ENCODE measurements at places on chromosomes 6 and 20.

- no peak for DNase-seq
These were observed 1.0 kb downstream of the RALGAPA2 start for GRCh38 chr20:20711413-20711812.

DNA sequence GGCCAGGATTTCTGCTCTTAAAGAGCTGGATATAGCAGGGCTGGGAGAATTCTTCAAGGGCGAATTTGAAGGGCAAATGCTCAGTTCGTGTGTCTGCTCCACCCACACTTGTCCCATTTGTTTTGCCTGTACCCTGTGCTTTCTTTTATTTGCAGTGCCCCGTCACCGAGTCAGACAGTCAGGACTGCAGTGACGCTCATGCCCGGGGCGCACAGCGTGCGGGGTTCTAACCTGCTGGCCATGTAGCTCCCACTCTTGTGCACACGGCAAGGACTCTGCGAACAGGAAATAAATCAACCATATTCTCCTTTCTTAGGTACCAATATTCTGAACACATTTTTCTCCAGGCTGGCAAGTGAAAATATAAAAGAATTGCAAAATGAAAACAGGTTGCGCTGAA lies 17.7 kb downstream of the LYRM4 start:
- no peak for DNase-seq

DNA sequence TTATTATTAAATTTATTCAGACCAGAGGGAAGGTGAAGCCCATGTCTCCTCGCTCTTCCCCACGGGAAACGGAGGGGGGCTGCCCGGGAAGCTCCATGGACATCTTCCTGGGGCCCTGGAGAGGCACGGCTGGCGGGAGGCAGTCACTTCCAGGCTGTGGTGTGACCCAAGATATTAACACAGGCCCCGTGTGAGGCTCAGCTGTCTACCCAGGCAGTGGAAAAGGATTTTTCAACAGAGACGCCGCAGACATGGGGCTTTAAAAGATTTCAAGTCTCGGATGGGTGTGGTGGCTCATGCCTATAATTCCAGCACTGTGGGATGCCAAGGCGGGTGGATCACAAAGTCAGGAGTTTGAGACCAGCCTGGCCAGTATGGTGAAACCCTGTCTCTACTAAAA lies 117.9 kb downstream of the ERMARD start:
- DNase-seq: no peak

DNA sequence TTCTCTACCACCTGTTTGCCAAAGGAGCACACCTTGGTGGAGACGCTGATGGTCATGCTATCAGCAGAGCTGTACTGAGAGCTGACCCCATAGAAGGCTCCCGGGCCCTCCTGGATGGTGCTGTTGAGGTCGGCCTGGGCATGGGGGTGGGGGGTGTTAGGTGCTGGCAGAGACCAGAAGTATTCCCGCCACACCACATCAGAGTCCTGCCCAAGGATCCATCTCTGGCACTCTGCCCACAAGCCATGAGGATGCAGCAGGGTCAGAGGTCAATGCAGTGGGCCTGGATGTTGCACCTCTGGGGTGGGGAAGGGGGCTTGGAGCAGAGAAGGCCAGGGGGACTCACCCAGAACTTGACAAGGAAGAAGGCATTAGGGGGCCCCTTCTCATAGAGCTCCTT lies 7.4 kb downstream of the RPL10A start:
- DNase-seq: no peak

DNA sequence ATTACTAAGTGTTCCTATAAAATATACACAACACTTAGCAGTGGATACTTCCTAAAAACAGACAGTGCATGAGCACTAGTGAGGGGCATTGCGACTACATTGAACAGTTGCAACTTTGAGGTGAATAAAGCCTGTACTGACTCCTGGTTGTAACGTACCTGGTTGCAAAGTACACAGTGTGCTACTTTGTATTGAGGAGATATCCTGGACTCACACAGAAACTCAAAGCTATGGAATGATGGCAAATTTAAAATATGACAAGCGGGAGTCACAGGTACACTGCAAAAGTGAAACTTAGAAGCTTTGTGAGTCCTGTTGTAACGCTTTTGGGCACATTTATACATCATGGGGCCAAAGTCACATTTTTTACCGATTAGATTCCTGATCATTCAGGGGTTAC lies 55.6 kb upstream of the HLA-A start:
- no peak for DNase-seq

DNA sequence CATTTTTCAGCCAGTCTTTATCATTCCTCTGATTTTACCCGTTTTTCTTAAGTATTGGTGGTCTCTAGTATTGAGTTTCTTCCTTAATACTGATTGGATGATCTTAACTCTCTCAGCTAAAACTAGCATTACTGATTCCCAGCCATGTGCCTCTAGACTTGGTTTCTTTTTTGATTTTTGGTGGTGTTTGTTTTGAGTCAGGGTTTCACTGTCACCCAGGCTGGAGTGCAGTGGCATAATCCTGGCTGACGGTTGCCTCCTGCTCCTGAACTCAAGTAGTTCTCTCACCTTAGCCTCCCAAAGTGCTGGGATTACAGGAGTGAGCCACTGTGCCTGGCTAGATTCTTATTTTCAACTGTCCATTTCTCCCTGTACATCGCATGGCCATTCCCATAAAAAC lies 24.9 kb downstream of the DPPA5 start:
- no peak for DNase-seq

- DNase-seq: no peak
These were observed 358.5 kb downstream of the ZFAND3 start for GRCh38 chr6:38177882-38178583.

DNA sequence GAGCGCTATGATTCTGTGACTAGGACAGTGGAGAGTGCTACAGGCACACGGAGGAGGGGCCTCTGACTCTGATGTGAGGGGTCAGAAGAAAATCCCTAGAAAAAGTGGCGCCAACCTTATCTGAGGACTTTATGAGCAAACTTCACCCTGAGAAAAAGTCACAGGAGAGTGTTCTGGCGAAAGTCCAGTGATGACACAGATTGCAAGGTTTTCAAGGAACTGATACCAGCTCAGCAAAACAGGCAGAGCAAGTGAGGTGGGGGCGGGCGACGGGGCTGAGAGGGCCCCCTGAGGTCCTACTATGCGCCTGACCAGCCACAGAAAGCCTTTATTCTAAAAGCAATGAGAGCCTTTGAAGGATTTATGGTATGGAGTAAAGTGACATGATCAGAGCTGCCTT lies 73.3 kb downstream of the SLC22A23 start:
- no peak for DNase-seq

GRCh38 chr6:14671261-14671681 lies 553.7 kb downstream of the CD83 start:
- DNase-seq: no peak

GRCh38 chr6:168308390-168309144 lies 11.0 kb downstream of the DACT2 start:
- no peak for DNase-seq

GRCh38 chr6:42653851-42654250 lies 68.5 kb downstream of the PRPH2 start:
- DNase-seq: no peak

DNA sequence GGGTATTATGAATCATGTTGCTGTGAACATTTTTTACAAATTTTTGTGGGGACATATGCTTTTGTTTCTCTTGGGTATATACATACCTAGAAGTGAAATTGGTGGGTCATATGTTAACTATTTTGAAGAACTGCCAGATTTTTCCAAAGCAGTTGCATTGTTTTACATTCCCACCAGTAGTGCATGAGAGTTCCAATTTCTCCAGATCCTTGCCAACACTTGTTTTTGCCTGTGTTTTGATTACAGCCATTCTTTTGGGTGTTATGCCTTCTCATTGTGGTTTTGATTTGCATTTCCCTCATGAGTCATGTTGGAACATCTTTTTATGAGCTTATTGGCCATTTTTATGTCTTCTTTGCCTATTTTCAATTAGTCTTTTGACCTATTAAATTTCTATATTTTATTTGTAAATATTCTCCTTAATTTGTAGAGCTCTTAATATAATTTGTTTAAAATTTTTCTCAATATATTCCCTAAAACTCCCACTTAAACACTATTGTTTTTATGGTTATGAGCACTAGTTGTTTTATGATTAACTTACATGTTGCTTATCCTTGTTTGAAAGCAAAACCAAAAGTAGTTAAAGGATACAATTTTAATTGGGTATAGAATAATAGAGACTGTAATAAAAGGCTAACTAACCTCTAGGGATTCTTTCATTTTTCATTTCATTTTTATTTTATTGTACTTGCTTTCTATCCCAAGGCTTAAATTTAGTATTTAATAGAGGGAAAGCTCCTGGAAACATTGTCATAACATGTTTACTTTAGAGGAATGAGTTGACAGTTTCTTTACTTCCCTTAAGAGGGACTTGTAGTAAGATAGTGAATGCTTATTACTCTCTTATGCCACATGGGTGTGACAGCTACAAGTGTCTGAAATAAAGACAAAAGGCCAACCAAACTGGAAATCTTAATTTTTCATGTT lies 5.5 kb downstream of the UBR2 start:
- DNase-seq: no peak

DNA sequence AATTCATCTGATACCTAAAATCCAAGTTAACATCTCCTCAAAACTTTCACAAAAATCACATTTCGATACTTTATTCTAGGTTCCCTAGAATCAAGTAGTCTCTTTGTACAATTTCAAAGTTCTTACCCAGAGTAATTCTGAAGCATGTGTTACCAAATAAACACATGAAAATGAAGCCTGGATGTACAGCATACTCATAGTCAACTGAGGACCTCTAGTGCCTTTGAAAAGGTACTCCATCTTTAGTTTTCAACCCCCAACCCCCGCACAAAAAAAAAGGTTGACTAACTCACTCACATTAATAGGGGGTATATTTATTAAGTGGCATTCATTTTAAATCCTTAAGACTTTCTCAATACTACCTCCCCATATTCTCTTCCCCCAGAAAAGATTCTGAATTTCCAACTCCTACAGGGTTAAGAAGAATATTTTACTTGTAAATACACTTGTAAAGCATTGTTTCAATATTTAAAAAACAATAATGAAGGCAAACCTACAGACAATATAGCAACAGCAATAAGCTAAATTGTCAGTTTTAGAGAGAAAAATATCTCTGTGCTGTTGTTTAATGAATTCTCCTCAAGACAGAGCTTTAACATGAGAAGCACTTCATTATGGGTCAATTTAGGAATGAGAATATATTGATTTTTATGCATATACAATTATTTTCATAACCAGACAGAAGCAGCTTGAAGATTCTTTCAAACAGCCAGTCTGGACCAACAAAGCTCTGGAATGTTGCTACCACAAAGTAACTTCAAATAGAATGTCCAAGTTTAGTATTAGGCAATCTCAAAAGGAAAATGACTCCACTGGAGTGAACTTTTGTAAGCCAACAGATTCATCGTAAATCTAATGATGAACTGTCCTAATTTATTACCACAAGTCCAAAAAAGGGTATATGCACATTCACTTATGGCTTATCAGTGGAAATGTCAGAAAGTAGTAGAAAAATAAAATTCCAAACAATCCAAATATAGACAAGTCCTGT lies 3.3 kb downstream of the PLN start:
- DNase-seq: no peak

GRCh38 chr6:92586236-92586977 lies 833.0 kb downstream of the EPHA7 start:
- no peak for DNase-seq

- DNase-seq: no peak
These were observed 55.1 kb downstream of the STMND1 start for GRCh38 chr6:17156966-17157365.

GRCh38 chr20:63877755-63878470 lies 12.8 kb downstream of the TPD52L2 start:
- DNase-seq: no peak

DNA sequence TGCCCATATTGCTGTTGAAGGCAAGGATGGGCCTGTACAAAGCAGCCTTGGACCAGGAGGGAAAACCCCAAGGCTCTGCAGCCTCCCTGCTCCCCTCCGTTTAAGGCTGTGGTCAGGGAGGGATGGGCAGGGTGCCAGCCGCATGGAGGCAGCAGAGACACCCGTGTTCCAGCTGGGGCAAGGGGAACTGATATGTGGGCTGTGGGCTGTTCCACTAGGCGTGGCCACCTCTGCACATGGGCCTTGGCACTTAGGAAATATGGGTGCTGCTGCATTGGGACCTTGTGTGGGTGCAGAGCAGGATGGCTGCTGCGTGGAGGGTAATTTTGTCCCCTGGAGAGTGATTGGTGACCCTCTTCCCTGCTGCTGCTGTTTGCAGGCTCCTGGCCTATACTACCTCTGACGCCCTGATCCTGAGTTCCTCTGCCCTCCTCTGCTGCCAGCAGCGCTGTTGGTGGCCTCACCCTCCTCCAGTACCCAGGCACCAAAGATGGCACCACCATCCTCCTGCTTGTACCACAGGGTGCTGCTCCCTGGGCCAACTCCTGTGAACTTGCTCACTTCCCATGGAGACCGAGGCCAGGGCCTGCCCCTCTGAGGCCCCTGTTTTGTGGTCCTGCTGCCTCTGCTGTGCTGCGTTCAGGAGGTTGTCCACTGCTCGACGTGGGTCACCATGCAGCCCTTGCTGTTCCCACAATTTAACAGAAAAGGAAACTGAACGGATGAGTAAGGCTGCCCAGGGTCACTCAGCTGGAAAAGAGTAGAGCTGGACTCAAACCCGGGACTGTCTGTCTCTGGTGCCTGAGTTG lies 35.3 kb downstream of the PANK2 start:
- no peak for DNase-seq

All from stimulated activated CD8-positive, alpha-beta memory T cell treated with anti-CD3 and anti-CD28 coated beads, Interleukin-15, amount 100 ng/mL, for 24 hours (primary cell).